H9 (cell line): ENCODE measurements at places on chromosomes 6 and 20. TPM values are rescaled to one million over a fixed set of nuclear protein-coding genes. Genes with fewer than 3 reads are reported as not detected.
A peak's percentile ranks its signal among the peaks of the same experiment; 100 is the strongest.

DNA sequence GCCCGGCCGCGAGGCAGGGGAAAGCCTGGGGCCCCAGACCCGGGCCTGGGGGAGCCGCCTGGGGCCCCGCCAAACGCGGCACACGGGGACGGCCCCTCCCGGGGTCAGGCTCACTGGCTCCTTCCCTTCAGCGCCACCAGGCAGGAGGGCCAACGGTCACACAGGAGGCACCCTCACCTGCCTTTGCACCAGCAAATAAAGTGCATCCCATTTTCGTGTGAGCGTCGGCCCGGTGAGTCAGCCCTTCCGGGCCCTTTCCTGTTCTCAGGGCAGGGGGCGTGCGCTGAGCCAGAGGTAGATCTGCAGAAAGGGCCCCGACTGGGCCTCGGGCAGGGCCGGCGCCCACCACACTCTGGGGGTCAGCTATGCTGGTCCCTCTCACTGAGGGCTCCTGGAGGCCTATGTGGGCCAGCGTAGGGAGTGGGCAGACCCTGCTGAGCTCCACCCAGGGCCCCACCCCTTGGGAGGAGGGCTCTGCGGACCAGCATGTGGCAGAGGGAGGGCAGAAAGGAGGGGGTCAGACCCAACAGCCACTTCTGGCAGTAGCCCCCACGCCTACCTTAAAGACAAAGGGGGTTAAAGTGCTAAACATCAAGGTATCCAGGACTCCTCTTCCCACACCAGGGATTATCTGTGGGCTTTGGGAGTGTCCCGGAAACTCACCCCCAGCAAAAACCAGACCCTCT lies 931 bp upstream of the UCKL1 start:
- DNase-seq: peak; percentile 95

GRCh38 chr20:4848041-4848440 lies 126.3 kb downstream of the PRND start:
- no peak for DNase-seq

GRCh38 chr6:7785243-7786035 lies 59.5 kb downstream of the BMP6 start:
- no peak for DNase-seq

DNA sequence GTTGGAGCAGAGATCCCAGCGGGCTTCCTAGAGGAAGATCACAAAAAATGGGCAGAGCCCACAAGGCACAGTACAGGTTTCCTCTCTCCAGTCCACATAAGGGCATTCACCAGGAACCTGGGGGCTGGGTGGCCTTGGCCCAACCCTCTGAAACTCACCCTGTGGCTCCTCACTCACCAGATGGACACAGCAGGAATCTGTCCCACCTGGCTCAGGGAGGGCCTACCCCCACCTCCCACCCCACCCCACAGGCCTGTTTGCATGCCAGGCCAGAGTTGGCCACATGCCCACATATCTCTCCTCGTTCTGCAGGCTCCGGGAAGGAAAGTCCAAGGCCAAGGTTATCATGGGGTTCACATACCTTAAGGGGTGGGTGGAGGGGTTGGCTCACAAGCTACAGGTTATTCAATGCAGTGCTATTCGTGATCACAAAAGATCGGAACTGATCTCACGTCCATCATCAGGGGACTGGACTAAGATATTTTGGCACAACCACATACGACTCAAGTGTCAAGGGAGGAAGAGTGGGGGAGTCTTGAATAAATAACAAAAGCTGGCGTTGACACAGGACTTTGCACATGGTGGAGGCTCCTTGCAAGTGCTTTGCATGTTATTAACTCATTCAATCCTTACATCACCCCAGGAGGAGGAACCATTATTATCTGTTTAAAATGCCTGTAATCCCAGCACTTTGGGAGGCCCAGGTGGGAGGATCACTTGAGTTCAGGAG lies 13.0 kb downstream of the RIPOR3 start:
- no peak for DNase-seq

DNA sequence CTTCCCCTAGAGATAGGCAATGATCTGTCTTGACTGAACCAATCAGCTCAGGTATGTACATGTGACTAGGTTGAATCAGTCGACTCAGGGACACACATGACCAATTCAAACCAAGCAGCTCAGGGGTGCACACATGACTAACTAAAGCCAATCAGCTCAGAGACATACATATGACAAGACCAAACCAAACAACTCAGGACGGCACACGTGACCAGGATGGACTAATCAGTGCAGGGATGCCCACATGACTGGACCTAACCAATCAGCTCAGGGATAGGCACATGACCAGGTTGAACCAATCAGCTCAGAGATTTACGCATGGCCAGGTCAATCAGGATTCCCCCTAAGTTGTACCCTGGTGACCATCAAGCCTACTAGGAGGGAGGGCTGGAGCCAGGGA lies 310.3 kb downstream of the CDH26 start:
- DNase-seq: no peak

DNA sequence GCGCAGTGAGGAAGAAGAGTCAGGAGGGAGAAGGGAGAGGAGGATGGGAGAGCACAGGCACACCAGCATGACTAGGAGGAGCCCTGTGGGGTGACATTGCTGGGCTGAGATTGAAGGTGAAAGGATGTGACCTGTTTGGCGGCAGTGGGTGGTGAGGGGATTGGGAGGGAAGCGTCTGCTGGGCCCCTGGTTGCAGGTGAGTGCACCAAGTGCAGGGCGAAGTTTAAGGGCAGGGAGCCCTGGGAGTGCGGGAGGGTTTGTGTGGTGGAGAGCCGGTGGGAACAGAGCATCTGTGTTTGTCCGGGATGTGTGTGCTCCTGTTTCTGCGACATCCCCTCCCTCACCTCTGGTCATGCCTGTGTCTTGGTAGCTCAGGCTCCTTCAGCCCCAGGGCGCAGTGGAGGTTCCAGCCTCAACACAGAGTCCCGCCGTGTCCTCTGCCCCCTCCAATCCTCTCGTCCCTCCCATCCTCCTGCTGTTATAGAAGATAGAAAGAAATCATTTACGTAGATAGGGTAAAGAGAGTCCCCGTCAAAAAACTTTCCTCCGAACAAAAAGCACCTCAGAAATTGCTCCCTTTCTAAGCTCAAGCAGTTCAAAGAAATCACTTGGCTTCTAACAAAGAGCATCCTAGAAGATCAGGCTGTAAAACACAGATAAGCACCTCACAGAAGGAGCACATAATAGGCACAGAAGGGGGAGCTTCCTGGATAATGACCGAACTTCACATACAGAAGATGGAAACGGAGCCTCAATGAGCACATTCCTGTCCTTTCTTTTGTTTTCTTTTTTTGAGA lies 25.0 kb downstream of the ULBP1 start:
- DNase-seq: peak; percentile 90

DNA sequence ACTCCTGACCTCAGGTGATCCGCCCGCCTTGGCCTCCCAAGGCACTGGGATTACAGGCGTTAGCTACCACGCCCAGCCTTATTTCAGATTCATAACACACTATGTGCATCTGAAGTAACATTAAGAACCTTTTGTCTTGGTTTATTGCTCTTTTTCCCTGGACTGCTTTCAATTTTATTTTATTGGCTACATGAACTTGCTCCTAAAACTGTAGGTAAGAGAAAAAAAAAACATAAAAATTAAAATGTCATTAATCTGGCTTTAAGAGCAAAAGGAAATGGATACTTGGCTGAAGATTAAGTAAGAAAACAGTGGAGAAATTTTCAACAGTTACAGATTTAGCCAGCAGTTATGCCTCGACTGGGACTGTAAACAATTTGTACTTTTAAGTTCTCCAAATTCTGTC lies 62.5 kb downstream of the GJA1 start:
- DNase-seq: no peak

- no peak for DNase-seq
Observed at GRCh38 chr20:43963872-43964791, 49.5 kb downstream of the TOX2 start.

- DNase-seq: no peak
Observed at GRCh38 chr6:85712346-85712745, 69.7 kb upstream of the SYNCRIP start.

DNA sequence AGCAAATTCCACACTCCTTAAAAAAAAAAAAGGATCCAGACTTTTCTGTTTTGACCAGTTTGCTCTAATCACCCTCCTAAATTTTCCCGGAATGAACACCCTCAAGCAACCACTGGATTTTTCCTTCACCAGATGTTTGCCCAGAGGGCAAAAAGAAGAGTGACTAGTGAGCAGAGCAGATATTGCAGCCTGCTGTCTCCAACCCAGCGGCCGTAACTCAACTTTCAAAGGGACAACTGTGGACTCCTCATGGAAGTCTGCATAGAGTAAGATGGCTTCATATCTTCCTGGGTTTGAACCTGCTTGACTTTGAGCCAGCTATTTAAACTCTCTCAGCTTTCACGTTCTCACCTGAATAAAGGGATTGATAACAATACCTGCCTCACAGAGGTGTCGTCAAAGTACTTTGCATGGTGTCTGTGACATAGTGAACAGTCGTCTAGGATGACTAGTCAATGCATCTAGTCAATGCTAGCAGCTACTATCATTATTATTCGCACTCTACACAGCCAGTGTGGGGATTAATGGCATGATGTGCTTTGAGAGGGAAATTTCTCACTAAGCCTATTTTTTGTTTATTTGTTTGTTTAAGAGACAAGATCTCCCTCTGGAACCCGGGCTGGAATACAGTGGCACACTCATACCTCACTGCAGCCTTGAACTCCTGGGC lies 92.2 kb upstream of the HIVEP1 start:
- DNase-seq: no peak

Gene PLN
- not detected in 2 replicates for total RNA-seq

Gene EDN1
- total RNA-seq: 2.1 and 2.6 TPM in 2 replicates

Gene CYB5R4
- total RNA-seq: 16.7 and 17.5 TPM in 2 replicates

Gene ULBP3
- 5.6 and 5.8 TPM in 2 replicates for total RNA-seq

Gene BCAS1
- total RNA-seq: 0.15 and 0.37 TPM in 2 replicates

Gene RSPO4
- 5.0 and 6.7 TPM in 2 replicates for total RNA-seq

Gene RNF5
- 116 and 126 TPM in 2 replicates for total RNA-seq

Gene SLC22A23
- total RNA-seq: 6.1 and 6.8 TPM in 2 replicates

Gene NT5DC1
- 54.2 and 64.9 TPM in 2 replicates for total RNA-seq

Gene PAQR8
- 3.0 and 3.4 TPM in 2 replicates for total RNA-seq

Gene RIPPLY2
- total RNA-seq: 0.90 TPM in 2 replicates
